Cerebellum (tissue), 4 donors: ENCODE measurements at places on chromosomes 4 and X. TPM values are rescaled to one million over a fixed set of nuclear protein-coding genes. Genes with fewer than 3 reads are reported as not detected.

- DNase-seq = no peak
Observed at GRCh38 chr4:85773372-85773771, 298.4 kb downstream of the ARHGAP24 start.

DNA sequence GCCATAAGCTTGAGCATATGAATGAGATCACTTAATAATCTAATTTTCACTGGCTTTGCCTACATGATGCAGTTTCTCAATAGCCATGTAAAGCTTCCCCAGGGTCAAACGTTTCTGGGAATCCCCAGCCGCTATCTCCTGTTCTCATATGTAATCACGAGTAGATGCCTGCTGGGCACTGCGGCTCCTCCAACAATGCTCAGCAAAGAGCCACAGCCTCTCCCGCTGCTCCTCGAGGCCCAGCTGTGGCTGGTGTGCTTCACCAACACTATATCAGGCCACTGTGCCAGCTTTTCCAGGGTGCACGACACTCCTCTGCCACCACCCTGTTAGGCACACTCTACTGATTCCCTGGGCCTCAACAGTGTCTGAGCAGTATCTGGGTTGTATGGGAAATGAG is 78.3 kb upstream of the RASGEF1B start:
- no peak for DNase-seq

- DNase-seq = no peak
Observed at GRCh38 chr4:139642364-139642763, 23.3 kb upstream of the MGST2 start.

DNA sequence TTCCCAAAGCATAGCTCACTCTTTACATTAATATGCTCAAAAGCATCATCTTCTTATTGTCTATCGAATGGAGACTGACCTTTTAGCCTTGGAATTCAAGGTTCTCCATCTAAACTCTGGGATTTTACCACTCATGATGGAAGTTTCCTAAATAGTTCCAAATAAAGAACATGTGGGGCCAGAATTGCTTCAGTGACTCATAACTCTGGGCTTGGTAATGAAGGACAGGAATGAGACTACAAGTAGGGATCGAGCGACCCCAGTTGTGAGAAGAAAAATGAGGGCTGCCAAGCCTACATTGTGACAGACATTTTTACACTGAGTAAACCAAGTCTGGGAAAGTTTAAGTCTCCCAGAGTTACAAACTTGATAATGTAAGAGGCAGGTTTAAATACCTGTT is 269.9 kb downstream of the CBLL2 start:
- DNase-seq = no peak

DNA sequence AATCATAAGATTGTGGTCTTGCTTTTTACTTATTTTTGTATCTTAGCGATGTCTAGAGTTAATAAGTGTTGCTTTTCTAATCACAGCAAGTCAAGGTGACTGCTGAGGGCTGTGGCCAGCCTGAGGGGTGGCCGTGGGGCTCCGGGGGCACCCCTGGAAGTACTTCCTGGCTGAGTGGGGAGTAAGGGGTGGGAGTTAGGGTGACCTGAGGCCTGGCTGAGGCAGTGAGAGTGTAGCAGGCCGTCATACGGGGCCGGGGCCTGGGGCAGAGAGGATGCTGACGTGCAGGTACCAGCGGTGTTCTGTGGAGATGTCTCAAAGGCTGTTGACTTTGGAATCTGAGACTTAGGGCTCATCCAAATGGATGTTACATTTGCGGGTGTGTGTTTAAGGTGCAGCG is 29.3 kb downstream of the PIGG start:
- no peak for DNase-seq

- no peak for DNase-seq
Observed at GRCh38 chrX:105820247-105820646, 2.1 kb upstream of the NRK start.

- DNase-seq = peak; percentile 20
Observed at GRCh38 chr4:186701273-186701672, 22.4 kb downstream of the FAT1 start.

The SHROOM4 gene
- 3.7 TPM for total RNA-seq

The IDS gene
- 99.7 TPM for total RNA-seq

The HTR2C gene
- 3.3 TPM for total RNA-seq
